ENCODE measurements at places on chromosomes 7 and 10.

DNA sequence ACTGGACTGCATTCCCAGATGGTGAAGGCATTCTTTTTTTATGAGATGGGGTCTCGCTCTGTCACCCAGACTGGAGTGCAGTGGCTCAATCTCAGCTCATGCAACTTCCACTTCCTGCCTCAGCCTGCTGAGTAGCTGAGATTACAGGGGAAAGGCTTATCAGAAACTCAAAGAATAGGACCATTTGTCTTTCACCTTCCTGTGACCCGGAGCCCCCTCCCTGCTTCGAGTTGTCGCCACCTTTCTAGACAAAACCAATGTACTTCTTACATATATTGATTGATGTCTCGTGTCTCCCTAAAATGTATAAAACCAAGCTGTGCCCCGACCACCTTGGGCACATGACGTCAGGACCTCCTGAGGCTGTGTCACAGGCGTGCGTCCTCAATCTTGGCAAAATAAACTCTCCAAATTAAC, 1.8 kb upstream of the METTL27 start:
- no peak for DNase-seq

- no peak for DNase-seq
These were observed at the start of gene CRTAC1 for GRCh38 chr10:98030093-98030821. Gene CRTAC1 (minus strand): TSS chr10:98030621. CDS start chr10:98030472, 149 bp downstream.

DNA sequence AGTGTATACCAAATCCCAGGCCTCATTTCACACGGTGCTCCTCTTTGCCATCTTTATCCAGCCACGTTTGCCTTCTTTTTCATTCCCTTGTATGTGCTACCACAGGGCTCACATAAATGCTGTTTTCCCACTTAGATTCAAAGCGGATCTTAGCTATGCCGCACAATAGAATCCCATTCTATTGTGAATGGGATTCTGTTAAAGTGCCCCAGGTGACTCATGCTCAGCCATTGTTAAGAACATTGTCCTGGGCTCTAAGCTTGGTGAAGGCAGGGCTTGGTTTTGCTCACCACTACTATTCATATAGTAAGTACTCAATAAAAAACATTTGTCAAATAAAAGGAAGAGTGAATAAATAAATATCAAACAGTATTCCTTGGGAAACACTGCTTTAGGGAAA, 72.3 kb upstream of the PHYHIPL start:
- no peak for DNase-seq

DNA sequence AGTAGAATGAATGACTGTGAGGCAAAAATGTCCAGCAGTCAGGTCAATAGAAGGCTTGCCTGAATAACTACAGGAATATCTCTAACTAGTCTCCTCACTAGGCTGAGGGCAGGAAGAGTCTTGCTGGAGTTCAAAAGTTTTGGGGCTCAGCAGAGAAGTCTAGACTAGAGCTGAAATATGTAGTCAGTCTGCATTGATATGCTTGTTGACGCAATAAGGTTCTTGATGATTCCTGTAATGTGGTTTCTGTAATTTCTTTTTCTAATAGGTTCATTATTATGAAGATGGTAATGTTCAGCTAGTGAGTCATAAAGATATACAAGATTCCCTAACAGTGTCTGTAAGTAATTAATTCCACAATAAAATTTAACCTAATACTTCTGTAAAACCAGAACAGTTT, 41.5 kb upstream of the ST7 start:
- no peak for DNase-seq

DNA sequence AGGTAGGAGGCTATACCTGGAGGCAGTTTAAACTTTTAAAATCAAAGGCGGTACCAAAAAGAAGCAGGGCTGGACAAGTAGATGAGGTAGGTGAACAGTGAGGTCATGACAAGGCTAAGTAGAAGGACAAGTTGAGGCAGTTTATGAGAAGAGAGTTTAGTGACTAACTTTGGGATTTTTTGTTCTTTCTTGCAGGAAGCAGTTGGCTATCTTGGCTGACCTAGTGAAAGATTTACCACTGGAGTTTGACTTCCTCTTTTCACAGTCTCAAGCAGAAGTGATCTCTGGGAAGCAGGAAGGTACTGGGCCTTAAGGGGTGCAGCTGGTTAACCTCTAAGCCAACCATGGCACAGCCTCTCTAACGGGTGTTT, 26.3 kb downstream of the ENTPD7 start:
- no peak for DNase-seq

DNA sequence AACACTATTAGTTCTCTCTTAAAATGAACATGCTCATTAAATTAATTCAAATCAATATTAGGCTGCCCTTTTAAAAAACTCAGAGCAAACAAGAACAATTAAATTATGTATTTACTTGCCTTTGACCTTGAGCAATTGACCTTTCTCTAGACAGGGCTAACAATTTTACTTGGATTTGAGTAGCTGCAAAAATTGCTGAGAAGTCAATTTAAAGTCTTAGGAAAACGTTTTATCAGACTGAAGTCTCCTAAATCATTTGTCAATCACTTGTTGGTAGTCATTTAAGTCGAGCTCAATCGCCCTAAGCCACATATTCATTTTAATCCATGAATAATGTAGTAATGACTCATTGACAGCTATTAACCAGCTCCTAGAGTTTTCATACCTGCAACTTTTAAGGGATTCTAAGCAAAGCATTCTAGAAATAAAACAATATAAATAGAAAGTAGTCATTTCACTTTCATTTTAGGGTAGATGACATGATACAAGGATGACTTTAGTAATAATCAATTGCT, 84.9 kb upstream of the SEC61G start:
- no peak for DNase-seq

- DNase-seq = no peak
These were observed 7.6 kb downstream of the BPGM start for GRCh38 chr7:134654104-134654775.

DNA sequence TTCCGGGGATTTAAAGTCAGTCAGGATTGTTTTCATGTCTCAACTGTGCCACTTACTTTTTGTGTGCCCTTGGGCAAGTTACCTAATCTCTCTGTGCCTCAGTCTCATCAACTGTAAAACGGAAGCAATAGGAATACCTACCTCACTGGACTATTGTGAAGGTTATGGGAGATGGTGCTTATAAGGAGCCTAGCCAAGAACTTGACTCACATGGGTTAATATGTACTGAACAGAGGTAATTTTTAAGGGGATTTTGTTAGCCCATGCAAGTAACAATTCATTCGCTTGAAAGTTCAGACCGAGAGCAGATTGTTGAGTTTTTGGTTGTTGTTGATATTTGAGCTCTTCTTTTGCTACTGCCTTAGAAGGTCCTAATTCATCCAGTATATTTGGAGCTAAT, 202.9 kb downstream of the ZNF365 start:
- DNase-seq = no peak
